ENCODE measurements at places on chromosomes 12 and 14.

DNA sequence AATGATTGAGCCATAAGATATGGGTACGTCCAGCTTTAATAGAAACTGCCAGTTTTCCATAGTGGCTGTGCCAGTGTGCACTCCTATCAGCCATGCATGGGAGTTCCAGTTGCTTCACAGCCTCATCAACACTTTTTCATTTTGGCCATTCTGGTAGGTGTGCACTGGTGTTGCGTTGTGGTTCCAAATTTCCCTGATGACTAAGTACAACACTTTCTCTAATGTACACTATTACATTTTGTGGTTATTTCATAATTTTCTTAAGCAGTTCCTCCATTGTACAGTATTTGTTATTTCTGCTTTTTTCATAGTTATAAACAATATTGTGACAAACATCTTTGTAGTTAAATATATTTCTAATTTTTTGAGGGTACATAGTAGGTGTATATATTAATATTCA lies 21.5 kb upstream of the OAS1 start:
- no peak for DNase-seq

GRCh38 chr14:73752297-73752992 lies 38.3 kb upstream of the PNMA1 start:
- no peak for DNase-seq

GRCh38 chr14:72128629-72129028 lies 196.4 kb downstream of the RGS6 start:
- no peak for DNase-seq

DNA sequence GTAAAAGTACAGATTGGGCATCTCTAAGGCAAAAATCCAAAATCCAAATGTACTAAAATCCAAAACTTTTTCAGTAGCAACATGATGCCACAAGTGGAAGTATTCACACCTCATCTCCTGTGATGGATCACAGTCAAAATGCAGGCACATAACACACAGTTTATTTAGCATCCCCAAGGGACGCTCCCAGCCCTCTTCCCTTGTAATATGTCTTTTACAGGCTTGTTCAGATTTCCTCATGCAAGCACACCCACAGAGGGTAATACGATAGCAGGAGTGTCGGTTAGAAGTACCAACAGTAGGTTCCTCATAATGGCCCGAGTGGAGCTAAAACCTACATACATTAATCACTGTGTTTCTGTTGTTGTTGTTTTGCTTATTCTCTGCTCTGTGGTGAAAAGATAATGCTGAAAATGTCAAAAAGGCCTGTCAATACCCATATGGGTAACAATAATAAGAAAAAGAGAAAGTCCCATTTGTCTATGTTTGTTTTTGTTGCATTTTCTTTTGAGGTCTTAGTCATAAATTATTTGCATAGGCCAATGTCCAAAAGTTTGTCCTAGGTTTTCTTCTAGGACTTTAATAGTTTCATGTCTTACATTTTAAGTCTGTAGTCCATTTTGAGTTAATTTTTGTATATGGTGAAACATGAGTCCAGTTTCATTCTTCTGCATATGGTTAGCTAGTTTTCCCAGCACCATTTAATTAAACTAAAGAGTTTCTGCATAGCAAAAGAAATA lies 133.1 kb downstream of the LRIG3 start:
- no peak for DNase-seq

Measured in NCI-H146 (cell line).